ENCODE measurements at places on chromosomes 7 and 10. TPM values are rescaled to one million over a fixed set of nuclear protein-coding genes. Genes with fewer than 3 reads are reported as not detected.

- H3K4me1 ChIP-seq = peaks cover 5% of the 10 kb centered on the region
- no peak for DNase-seq
- H3K36me3 ChIP-seq = peaks cover 19% of the 10 kb centered on the region
- H3K4me3 ChIP-seq = no peak overlapping the region
Measured at GRCh38 chr10:122267849-122268737, 3.0 kb upstream of the BTBD16 start.

DNA sequence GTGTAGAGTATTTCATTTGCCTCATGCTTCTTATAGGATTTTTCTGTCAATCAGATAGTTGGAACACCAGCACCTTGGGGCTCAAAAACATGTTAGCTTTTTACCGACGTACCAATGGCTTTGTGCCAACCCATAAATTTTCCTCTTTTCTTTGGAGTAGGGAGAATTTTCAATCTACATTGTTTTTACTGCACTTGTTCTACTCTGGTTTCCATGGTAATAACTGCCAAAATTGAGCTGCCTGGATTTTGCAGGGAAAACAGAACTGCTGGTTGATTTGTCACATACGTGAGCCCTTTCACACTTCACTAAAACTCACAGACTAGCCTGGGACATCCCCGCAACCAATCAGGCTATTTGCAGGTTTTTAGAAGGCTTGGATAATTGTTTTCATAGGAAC is 189.7 kb downstream of the ARHGAP21 start:
- H3K36me3 ChIP-seq = peaks cover 26% of the 10 kb centered on the region
- no peak for DNase-seq
- no peaks in the 10 kb centered on the region for H3K27me3 ChIP-seq
- H3K4me1 ChIP-seq = no peaks in the 10 kb centered on the region

- no peak overlapping the region for H3K27ac ChIP-seq
- DNase-seq = no peak
- H3K4me3 ChIP-seq = no peak overlapping the region
- no peaks in the 10 kb centered on the region for H3K36me3 ChIP-seq
- peaks cover 3% of the 10 kb centered on the region for H3K4me1 ChIP-seq
Measured at GRCh38 chr10:91017198-91017597, 96.3 kb upstream of the ANKRD1 start.

GRCh38 chr10:101967119-101967518 is 88.9 kb downstream of the ARMH3 start:
- H3K4me1 ChIP-seq = peaks cover under 1% of the 10 kb centered on the region
- H3K36me3 ChIP-seq = peaks cover 45% of the 10 kb centered on the region
- DNase-seq = no peak
- H3K27ac ChIP-seq = no peak overlapping the region
- H3K4me3 ChIP-seq = no peak overlapping the region
- no peaks in the 10 kb centered on the region for H3K27me3 ChIP-seq

- H3K4me1 ChIP-seq = peaks cover 32% of the 10 kb centered on the region
- H3K36me3 ChIP-seq = peaks cover 8% of the 10 kb centered on the region
- no peaks in the 10 kb centered on the region for H3K27me3 ChIP-seq
- H3K4me3 ChIP-seq = peak within 1 kb of the TSS; percentile 85
Measured at GRCh38 chr10:102644066-102644645, at the start of gene TRIM8. TRIM8 (plus strand) TSS chr10:102644479; CDS start chr10:102644618, 139 bp downstream.

DNA sequence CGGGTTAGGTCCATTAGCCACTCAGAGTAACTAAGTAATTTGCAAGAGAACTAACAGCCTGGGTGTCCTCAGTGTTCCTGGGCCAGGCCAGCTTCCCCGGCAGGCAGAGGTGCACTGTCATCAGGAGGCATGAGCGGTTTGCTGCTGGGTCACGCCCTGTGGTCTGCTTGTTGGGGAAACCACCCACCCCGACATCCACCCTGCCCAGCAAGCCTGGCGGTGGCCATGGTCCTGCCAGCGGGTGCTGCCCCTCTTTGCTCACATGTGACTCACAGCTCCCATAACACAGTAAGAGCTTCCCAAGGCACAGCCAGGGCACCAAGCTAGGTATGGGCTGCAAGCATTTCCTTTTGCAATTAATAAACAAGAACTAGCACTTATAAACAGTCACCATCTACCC is 75.9 kb downstream of the RGS10 start:
- H3K4me3 ChIP-seq = no peak overlapping the region
- H3K27ac ChIP-seq = no peak overlapping the region
- H3K36me3 ChIP-seq = no peaks in the 10 kb centered on the region
- DNase-seq = no peak
- no peaks in the 10 kb centered on the region for H3K27me3 ChIP-seq

DNA sequence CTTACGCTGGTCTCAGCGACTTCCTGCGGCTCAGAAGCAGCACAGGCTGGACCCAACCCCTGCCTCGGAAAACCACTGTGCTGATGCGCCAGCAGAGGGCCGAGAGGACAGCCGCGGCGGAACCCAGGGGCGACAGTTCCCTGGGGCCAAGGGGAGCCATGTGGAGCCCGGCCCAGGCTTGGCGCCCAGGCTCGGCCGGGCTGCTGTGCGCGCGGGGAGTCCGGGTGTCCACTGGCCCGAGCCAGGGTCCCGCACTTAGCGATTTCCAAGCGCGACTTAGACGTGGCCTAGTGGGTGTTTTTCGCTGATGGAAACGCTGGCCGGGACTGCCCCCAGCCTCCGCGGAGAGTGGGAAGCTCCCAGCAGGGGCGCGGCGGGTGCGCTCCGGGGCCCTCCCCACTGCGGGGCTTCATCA is 18.6 kb upstream of the ZNF32 start:
- H3K27ac ChIP-seq = no peak overlapping the region
- H3K27me3 ChIP-seq = peaks cover 24% of the 10 kb centered on the region
- H3K4me3 ChIP-seq = no peak overlapping the region
- DNase-seq = no peak
- no peaks in the 10 kb centered on the region for H3K36me3 ChIP-seq
- H3K4me1 ChIP-seq = no peaks in the 10 kb centered on the region

Gene AUTS2
- 56.0 TPM for total RNA-seq

Gene ADAM12
- total RNA-seq = 0.98 TPM

Measured in upper lobe of right lung (tissue), 1 donor.